Nasal cavity respiratory epithelium epithelial cell of viscerocranial mucosa (primary cell): ENCODE measurements at places on chromosomes 1 and 21. TPM values are rescaled to one million over a fixed set of nuclear protein-coding genes. Genes with fewer than 3 reads are reported as not detected.

The TTC22 gene
- total RNA-seq = 6.8 and 27.6 TPM in 2 replicates

The MRPS15 gene
- total RNA-seq = 73.7 and 96.7 TPM in 2 replicates

The LRRC39 gene
- total RNA-seq = under 0.01 and 0.43 TPM in 2 replicates

The RHOC gene
- total RNA-seq = 234 and 266 TPM in 2 replicates

The PGLYRP3 gene
- total RNA-seq = 2.4 and 4.7 TPM in 2 replicates

The ZSWIM5 gene
- total RNA-seq = under 0.01 and 0.14 TPM in 2 replicates

The NHLH1 gene
- total RNA-seq = 0.07 TPM in 1 of 2 replicates, not detected in the other

The SPATA17 gene
- 0.34 and 1.9 TPM in 2 replicates for total RNA-seq

The RIT1 gene
- total RNA-seq = 37.9 and 54.8 TPM in 2 replicates

The KRTAP12-2 gene
- total RNA-seq = not detected in 2 replicates

The CD244 gene
- total RNA-seq = not detected in 2 replicates

The METTL18 gene
- total RNA-seq = 5.8 and 7.9 TPM in 2 replicates

The OR14K1 gene
- total RNA-seq = not detected in 2 replicates

The FCER1A gene
- not detected in 2 replicates for total RNA-seq
